ENCODE measurements at places on chromosomes 12 and 14. TPM values are rescaled to one million over a fixed set of nuclear protein-coding genes. Genes with fewer than 3 reads are reported as not detected.

Gene LIN7A
- 0.27 TPM for total RNA-seq

Gene MANSC4
- total RNA-seq = not detected

Gene PPM1H
- 0.40 TPM for total RNA-seq

Gene OAS1
- 12.4 TPM for total RNA-seq

Gene SUPT16H
- total RNA-seq = 60.3 TPM

Gene CISTR
- total RNA-seq = not detected

Gene KRT83
- not detected for total RNA-seq

Gene NYNRIN
- 0.23 TPM for total RNA-seq

DNA sequence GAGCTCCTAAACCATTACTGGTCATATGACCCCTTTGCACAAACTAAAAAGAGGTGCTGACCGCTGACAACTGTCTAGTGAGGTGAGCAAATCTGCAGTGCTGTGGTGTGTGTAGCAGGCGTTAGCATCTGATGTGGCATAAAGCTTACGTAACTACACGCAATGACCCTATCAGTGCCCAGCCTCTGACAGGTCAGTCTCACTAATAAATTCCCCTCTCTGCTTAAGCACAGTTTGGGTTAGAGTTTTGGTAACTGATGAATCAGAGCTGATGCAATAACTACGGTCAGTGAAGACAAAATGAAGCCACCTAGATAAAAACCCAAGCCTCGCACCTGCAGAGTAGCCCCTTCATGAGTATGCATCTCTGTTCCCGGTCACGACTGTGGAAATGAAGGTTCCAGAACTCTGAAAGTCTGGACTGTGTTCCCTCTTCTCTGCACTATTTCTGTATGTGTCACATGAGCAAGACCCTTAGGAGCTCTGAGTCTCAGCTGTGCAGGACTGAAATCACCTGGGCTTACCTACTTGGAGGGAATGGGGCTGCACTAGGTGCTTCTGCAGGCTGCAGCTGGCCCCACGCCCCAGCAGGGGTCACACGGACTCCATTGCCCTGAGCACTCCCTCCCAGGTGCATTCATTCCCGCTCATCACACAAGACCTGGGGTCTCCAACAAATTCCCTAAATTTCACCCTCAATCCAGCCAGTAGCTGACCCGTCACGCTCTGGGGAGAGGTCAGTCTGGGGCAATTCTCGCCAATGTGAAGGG lies 54.4 kb downstream of the RIMBP2 start:
- no peaks in the 10 kb centered on the region for H3K4me1 ChIP-seq
- H3K4me3 ChIP-seq = no peak overlapping the region
- H3K27ac ChIP-seq = no peak overlapping the region
- H3K27me3 ChIP-seq = no peaks in the 10 kb centered on the region

GRCh38 chr12:110744151-110744571 lies 1.5 kb upstream of the PPP1CC start:
- no peaks in the 10 kb centered on the region for H3K27me3 ChIP-seq
- no peaks in the 10 kb centered on the region for H3K36me3 ChIP-seq
- peaks cover 8% of the 10 kb centered on the region for H3K4me1 ChIP-seq
- H3K4me3 ChIP-seq = no peak overlapping the region
- no peak overlapping the region for H3K27ac ChIP-seq

DNA sequence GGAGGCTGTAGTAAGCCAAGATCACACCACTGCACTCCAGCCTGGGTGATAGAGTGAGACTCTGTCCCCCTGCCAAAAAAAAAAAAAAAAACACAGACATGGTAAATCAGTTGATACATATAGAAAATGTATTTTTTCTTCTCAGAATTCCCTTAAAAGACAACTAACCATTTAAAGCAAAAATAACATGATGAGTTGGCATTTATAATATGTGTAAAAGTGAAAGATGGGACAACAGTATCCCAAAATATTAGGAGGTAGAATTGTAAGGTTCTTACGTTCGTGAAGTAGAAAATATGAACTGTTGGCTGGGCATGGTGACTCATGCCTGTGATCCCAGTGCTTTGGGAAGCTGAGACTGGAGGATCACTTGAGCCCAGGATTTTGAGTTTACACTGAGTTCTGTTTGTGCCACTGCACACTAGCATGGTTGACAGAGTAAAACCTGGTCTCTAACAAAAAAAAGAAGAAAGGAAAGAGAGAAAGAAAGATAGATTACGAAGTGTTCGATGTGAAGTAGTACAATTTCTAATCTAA lies 296.7 kb downstream of the FBXL14 start:
- H3K4me1 ChIP-seq = no peaks in the 10 kb centered on the region
- DNase-seq = no peak
- H3K27me3 ChIP-seq = no peaks in the 10 kb centered on the region

DNA sequence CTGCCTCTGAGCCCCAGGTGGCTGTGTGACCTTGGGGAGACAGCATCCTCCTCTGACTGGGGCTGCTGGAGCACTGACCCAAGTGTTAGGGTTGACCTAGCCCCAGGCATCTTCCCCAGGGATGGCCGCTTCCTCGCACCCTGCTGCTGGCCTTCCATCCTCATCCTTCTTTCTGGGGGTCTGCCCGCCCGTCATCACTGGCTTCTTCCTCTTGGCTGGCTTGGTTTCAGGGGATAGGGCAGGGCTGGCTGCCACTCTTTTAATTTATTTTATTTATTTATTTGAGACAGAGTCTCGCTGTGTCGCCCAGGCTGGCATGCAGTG lies 3.5 kb downstream of the TEDC1 start:
- peaks cover 17% of the 10 kb centered on the region for H3K4me1 ChIP-seq
- H3K27ac ChIP-seq = no peak overlapping the region
- no peaks in the 10 kb centered on the region for H3K27me3 ChIP-seq
- DNase-seq = no peak

DNA sequence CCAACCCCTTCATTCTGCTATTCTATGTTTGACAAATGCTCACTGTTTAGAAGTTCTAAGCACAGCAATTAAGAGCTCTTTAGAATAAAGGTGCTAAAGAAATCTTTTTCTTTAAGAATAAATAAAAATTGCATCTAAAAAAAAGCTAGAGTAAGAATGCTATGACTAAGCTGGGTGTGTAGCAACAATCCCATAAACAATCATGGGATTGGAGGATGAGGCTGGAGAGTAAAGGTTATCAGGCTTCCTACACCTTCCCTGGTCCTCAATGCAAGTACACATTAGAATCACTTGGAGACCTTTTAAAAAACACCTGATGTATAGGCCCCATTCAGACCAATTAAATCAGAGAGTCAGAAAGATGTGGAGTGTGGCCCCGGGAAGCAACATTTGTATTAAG lies 88.3 kb downstream of the CIT start:
- H3K4me3 ChIP-seq = no peak overlapping the region
- no peak overlapping the region for H3K27ac ChIP-seq
- H3K27me3 ChIP-seq = no peaks in the 10 kb centered on the region
- no peak for DNase-seq

GRCh38 chr12:21823581-21823980 lies 49.1 kb upstream of the KCNJ8 start:
- no peaks in the 10 kb centered on the region for H3K4me1 ChIP-seq
- H3K27me3 ChIP-seq = no peaks in the 10 kb centered on the region
- H3K4me3 ChIP-seq = no peak overlapping the region

DNA sequence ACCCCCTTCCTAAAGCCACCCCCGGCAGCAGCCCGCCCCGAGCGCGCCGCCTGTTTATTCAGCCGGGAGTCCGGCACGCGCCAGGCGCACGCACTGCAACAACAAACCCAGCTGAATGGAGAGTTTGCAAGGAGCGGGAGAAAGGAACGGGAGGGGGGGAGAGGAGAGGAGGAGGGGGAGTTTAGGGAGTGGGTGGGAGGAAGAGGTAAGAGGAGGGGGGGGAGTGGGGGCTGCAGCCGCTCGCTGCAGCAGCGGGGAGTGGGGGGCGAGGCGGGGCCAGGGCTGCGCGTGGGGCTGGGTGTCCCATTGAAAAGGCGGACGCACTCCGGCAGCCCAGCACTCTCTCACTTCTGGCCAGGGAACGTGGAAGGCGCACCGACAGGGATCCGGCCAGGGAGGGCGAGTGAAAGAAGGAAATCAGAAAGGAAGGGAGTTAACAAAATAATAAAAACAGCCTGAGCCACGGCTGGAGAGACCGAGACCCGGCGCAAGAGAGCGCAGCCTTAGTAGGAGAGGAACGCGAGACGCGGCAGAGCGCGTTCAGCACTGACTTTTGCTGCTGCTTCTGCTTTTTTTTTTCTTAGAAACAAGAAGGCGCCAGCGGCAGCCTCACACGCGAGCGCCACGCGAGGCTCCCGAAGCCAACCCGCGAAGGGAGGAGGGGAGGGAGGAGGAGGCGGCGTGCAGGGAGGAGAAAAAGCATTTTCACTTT lies at the start of gene ASCL1:
Gene ASCL1, plus strand, starts transcription at position 336 of the 712 bp plus-strand sequence. CDS start 571 bp downstream, outside the sequence.
- H3K4me1 ChIP-seq = peaks cover 6% of the 10 kb centered on the region
- no peak within 1 kb of the TSS for H3K4me3 ChIP-seq
- H3K36me3 ChIP-seq = no peaks in the 10 kb centered on the region
- H3K27me3 ChIP-seq = peaks cover 29% of the 10 kb centered on the region
- no peak for DNase-seq
- H3K27ac ChIP-seq = no peak within 1 kb of the TSS

GRCh38 chr12:116864371-116865160 lies 16.7 kb downstream of the HRK start:
- H3K36me3 ChIP-seq = no peaks in the 10 kb centered on the region
- no peaks in the 10 kb centered on the region for H3K4me1 ChIP-seq
- H3K27ac ChIP-seq = no peak overlapping the region
- no peak overlapping the region for H3K4me3 ChIP-seq

DNA sequence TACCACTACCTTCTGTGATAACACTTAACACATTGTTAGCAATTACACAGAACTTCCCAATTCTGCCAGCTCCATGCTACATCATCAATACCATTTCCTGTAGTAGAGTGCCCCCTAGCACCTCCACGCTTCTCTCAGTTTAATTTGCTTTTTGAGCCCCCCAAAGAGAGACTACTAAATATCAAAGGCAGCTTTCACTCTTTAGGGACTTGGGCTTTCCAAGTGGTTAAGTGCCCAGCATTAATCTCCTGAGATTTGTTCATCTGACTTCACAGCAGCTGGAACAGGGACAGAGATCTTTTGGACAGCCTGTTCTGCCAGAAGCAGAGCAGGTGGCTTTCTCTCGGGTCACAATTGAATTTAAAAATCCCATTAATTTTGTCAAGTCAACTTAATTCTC lies 954.9 kb downstream of the DIO2 start:
- no peaks in the 10 kb centered on the region for H3K36me3 ChIP-seq
- H3K4me3 ChIP-seq = no peak overlapping the region
- no peaks in the 10 kb centered on the region for H3K27me3 ChIP-seq
- H3K27ac ChIP-seq = no peak overlapping the region
- DNase-seq = no peak

GRCh38 chr12:93745286-93745685 lies 68.1 kb downstream of the CRADD start:
- no peak for DNase-seq
- H3K27ac ChIP-seq = no peak overlapping the region
- H3K36me3 ChIP-seq = no peaks in the 10 kb centered on the region
- peaks cover 7% of the 10 kb centered on the region for H3K4me1 ChIP-seq
- H3K27me3 ChIP-seq = no peaks in the 10 kb centered on the region

GRCh38 chr12:67980391-67980790 lies 8.9 kb upstream of the IFNG-AS1 start:
- no peaks in the 10 kb centered on the region for H3K36me3 ChIP-seq
- H3K4me3 ChIP-seq = no peak overlapping the region
- no peak overlapping the region for H3K27ac ChIP-seq
- H3K27me3 ChIP-seq = no peaks in the 10 kb centered on the region
- no peak for DNase-seq

GRCh38 chr12:100061814-100062213 lies 77.1 kb upstream of the ANKS1B start:
- peaks cover 29% of the 10 kb centered on the region for H3K36me3 ChIP-seq
- no peak overlapping the region for H3K27ac ChIP-seq
- DNase-seq = no peak
- H3K4me3 ChIP-seq = no peak overlapping the region

GRCh38 chr12:24173067-24173466 lies 223.6 kb upstream of the SOX5 start:
- H3K4me3 ChIP-seq = no peak overlapping the region
- no peak for DNase-seq
- no peaks in the 10 kb centered on the region for H3K27me3 ChIP-seq
- H3K27ac ChIP-seq = no peak overlapping the region

- no peak for DNase-seq
- no peak overlapping the region for H3K27ac ChIP-seq
- no peaks in the 10 kb centered on the region for H3K36me3 ChIP-seq
- H3K4me1 ChIP-seq = no peaks in the 10 kb centered on the region
- H3K4me3 ChIP-seq = no peak overlapping the region
- no peaks in the 10 kb centered on the region for H3K27me3 ChIP-seq
Observed at GRCh38 chr12:65941388-65941787, 117.1 kb downstream of the HMGA2 start.

GRCh38 chr12:105418229-105418628 lies 87.7 kb downstream of the C12orf75 start:
- no peaks in the 10 kb centered on the region for H3K4me1 ChIP-seq
- DNase-seq = no peak
- H3K4me3 ChIP-seq = no peak overlapping the region
- no peaks in the 10 kb centered on the region for H3K36me3 ChIP-seq
- H3K27me3 ChIP-seq = no peaks in the 10 kb centered on the region

- peak overlapping the region; percentile 99 for H3K4me3 ChIP-seq
- DNase-seq = no peak
- no peak overlapping the region for H3K27ac ChIP-seq
- peaks cover 7% of the 10 kb centered on the region for H3K4me1 ChIP-seq
- H3K27me3 ChIP-seq = no peaks in the 10 kb centered on the region
Observed at GRCh38 chr14:35825968-35826217, 245 bp upstream of the BRMS1L start.

- no peaks in the 10 kb centered on the region for H3K36me3 ChIP-seq
- no peak overlapping the region for H3K4me3 ChIP-seq
- DNase-seq = no peak
- peaks cover 10% of the 10 kb centered on the region for H3K27me3 ChIP-seq
- H3K27ac ChIP-seq = no peak overlapping the region
Observed at GRCh38 chr14:29926228-29926627, 1.4 kb downstream of the PRKD1 start.

DNA sequence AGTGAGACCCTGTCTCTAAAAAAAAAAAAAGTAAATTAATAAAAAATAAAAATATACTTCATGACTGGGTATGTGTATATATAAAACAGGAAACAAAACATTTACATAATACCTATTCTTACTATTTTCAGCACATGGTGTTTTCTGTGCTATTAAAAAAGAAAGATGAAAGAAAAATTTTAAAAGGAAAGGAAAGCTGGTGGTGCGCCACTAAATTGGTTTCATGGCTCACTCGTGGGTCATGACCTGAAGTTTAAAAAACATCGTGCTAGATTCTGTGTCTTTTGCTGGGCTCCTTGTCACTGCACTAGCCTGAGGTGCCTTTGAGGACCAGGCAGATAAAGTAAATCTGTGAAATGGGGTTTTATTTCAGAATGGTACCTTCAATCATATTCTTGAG lies 69.8 kb downstream of the IFT43 start:
- no peaks in the 10 kb centered on the region for H3K27me3 ChIP-seq
- no peak for DNase-seq
- no peaks in the 10 kb centered on the region for H3K4me1 ChIP-seq
- H3K36me3 ChIP-seq = no peaks in the 10 kb centered on the region
- H3K27ac ChIP-seq = no peak overlapping the region
- H3K4me3 ChIP-seq = no peak overlapping the region

Data from natural killer cell (primary cell).